Stimulated activated CD8-positive, alpha-beta memory T cell treated with anti-CD3 and anti-CD28 coated beads, Interleukin-2, amount 100 ng/mL, for 1 hour (primary cell): ENCODE measurements at places on chromosomes 3 and 15.
A peak's percentile ranks its signal among the peaks of the same experiment; 100 is the strongest.

DNA sequence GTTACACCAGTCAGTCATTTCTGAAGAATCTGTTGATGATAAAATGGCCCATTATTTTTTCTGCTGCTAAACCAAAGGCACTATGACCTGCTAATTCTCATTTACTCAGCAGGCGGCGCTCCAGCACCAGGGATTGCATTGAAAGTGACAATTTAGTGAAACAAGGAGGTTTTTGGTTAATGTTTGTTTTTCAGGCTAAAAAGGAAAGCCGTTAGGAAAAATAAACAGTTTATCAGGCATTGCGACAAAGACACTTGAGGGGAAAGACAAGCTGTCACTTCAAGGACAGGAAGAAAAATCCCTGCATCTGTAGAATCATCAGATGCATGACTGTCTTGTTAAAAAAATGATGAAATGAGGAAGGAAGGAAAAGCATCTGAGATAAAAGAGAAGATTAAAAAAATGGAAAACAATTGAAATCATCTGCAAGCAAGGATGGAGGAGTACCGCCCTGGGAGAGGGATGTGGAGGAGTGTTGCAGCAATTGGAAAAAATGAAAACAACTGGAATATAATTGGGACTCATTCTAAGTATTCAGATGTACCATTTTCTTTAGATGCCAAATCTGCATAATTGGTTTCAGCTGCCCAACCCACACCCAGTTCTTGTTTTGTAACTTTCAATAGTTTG is 54.0 kb downstream of the NR1D2 start:
- peak; percentile 16 for DNase-seq

DNA sequence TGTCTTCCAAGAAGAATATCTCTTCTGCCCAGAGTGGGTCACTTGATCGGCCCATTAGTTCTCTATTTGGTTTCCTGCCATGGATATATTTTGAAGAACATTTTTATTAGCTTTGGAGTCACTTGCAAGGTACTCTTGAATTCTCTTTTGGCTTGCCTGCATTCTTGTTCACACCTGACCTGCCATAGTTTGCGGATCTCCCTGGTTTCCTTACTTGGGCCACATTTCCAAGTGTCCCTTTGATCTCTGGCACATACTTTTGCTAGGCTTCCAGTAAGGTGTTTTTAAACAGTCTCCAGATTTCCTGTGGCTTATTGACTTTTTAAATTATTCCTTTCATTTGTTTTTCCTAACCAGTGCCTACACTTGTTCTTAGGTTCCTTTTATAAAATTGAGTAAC is 488.5 kb upstream of the MDFIC2 start:
- DNase-seq: no peak

DNA sequence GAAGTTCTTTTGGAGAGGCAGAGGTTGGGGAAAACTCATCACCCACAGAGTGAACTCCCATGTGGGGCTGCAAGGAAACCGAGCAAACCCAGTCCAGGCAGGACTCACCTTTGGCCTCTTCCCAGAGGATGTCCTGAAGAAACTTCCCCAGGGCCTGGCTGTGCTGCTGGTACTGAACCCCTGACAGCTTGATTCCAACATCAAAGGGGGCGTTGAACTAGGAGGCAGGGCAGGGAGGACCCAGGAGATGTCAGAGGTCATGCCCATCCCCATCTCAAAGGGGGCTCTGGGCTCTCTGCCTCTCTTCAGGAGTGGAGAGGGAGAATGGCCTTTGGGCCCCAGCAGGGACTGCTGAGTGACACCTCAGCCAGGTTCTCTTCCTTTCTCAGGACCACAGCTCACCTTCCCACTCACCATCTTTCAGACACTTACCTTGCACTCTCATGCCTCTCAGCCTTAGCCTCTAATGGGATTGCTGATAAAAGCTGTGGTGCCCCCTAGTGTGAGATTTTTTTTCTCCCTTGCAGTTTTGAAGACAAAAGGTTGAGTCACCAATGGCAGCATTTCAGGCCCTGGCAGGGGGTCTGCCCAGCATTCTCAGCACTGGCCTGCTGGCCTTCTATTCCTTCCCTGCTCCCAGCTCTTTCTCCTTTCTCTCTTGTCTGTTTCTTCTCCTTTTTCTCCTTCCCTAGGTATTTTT is 6.0 kb downstream of the GHRL start:
- DNase-seq: no peak

GRCh38 chr3:120203016-120203415 is 82.0 kb downstream of the GPR156 start:
- no peak for DNase-seq

GRCh38 chr15:95044745-95045417 is 813.5 kb downstream of the MCTP2 start:
- DNase-seq: no peak

- no peak for DNase-seq
These were observed 874.0 kb downstream of the PLOD2 start for GRCh38 chr3:145286937-145287336.

DNA sequence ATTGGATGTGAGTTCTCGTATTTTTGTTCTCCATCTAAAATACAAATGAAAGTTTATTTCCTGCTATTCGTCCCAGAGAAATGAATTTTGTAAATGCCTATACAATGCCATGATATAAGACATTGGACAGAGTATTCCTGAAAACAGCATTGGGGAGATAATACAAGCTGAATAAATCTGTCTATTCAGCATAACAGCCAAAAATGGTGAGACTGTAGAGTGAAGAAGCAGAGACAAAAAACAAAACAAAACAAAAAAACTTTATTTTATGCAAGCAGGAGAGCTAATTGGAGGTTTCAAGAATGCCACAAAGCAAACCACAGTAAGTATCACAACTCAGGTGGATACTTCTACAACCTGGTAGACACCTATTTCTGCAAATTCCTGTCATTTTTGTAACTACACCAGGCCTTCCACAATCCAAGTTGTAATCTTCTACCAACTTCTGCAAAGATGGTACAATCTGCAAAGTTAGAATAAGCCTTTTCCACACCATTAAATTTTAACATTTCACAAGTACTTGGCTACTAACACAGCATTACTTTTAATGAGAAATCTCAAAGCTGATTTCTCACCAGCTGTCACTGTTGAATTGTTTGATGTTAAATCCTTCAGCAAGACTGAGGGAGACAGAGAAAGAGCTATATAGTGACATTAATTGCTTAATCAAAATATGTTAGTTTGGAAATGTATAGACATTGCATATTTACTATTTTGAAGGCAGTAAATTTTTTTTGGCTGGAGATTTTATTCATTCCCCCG is 163.1 kb downstream of the CLSTN2 start:
- no peak for DNase-seq
